ENCODE measurements at places on chromosomes 3 and 15. TPM values are rescaled to one million over a fixed set of nuclear protein-coding genes. Genes with fewer than 3 reads are reported as not detected.

GRCh38 chr3:55720614-55721013 lies 233.5 kb upstream of the WNT5A start:
- no peak for DNase-seq

Gene CYP8B1
- not detected for total RNA-seq

- no peak for DNase-seq
These were observed 13.5 kb downstream of the CCPG1 start for GRCh38 chr15:55394694-55395093.

Gene RNF123
- 34.0 TPM for total RNA-seq

- no peak for DNase-seq
These were observed 221.4 kb downstream of the OXSM start for GRCh38 chr3:26011276-26011675.

DNA sequence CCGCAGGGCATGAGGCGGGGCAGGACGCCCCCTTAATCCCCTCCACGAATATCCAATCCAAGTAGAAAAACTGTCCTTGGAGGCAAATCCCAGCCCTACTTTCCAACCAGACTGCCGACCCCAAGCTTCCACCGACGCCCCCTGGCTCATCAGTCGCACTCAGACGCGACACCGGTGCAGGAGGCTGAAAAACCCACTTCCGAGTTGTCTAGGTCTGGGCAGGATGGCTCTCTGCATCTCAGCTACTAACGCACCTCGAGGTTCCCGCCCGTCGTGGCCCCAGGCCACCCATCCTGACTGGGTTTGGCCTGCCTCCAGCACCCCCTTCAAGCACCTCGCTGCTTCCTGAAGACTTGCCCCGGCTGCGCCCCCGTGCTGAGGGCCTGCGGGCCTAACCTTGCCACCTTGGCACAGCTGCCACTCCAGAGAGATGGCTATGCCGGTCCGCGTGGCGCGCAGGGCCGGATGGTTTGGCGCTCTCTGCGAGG lies 15.5 kb downstream of the RGMA start:
- no peak for DNase-seq

- no peak for DNase-seq
These were observed at the start of gene BNC1 for GRCh38 chr15:83284559-83285283. Gene BNC1, minus strand, starts transcription at chr15:83284664. Its CDS starts 36 bp downstream, at chr15:83284628.

GRCh38 chr3:129121792-129122411 lies at the start of gene RAB43:
Gene RAB43, minus strand, starts transcription at chr3:129121804. Its CDS starts 315 bp downstream, at chr3:129121489.
- peak; percentile 88 for DNase-seq

DNA sequence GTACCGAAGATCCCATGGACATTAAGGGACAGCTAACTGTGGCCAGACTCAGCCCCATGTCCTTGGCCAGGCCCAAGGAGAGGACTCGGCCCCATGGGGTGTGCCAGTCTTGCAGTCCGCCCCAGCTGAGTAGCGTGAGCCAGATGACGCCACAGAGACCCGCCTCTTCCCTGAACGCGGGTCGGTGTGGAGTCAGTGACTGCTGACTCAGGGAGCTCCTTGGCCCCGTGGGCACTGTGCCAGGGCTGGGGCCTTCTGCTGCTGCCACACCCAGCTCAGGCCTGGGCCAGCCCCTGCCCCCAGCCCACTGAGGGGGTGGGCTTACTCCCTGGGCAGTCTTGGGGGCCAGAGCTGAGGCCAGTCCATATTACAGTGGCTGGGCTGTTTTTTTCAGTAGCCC lies 52.8 kb downstream of the PLXNA1 start:
- DNase-seq: no peak

- no peak for DNase-seq
These were observed 42.5 kb upstream of the CACNA2D3 start for GRCh38 chr3:54079730-54080325.

GRCh38 chr3:138740072-138740471 lies 94.7 kb downstream of the PIK3CB start:
- no peak for DNase-seq

Gene WNT5A
- 16.4 TPM for total RNA-seq

GRCh38 chr15:68972201-68973065 lies 42.1 kb upstream of the NOX5 start:
- no peak for DNase-seq

DNA sequence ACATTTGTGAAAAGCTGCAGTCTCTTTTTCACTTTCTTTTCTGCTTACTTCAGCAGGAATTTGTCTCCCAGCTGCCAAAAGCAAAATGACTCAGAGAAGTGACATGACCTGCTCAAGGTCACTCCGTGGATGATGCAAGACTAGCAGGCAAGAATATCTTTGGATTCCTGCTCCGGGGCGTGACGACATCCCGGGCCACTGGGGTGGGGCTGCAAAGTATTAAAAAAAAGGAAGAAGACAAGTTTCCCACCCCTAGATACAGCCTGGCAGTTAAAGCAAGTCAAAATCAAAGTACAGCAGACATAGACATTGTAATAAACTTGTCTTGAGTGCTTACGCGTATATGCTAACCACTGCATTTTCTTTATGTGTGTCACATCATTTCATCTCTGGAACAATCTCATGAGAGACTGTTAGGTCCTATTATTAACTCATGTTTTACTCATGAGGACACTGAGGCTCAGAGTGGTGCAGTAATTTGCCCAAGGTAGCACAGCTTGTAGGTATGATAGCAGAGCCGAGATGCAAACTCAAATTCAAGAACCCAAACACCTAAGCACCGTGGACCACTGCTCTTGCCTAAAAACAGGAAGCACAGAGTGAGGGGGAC lies 485.2 kb upstream of the PROK2 start:
- DNase-seq: no peak
